Hematopoietic multipotent progenitor cell treated with erythropoietin and hydrocortisone succinate and interleukin-3 and kit ligand, for 8 days (in vitro differentiated cells): ENCODE measurements at places on chromosomes 4 and X.
A peak's percentile ranks its signal among the peaks of the same experiment; 100 is the strongest.

- DNase-seq, result no peak
Measured at GRCh38 chrX:13051529-13052172, 7.2 kb upstream of the FAM9C start.

DNA sequence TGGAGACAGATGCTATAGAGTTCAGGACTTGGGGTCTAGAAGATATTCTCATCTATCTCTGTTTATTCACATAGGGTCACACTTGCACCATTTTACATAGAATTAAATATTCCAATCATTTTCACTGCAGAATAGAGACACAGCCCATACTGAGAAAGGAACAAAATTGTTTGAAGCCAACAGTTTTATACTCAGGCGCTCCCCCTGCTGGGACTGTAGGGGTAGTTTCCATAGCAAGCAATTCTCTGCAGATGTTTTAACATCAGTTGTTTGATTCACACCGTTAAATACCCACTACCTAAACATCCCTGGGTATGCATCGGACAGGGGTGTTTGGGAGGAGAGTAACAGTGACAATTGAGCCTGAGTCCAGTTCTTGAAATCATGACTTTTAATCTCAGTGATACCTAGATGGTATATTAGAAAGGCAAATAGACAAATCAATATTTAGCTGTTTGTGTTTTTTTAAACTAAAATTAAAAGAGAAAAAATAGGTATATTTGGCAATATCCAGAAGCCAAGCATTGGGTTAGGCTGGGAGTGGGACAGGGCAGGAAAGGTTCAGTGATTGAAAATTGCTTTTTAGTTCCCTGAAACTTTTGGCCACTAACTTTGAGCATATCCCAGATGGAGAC is 33.8 kb downstream of the LONRF3 start:
- DNase-seq, result peak; percentile 20

DNA sequence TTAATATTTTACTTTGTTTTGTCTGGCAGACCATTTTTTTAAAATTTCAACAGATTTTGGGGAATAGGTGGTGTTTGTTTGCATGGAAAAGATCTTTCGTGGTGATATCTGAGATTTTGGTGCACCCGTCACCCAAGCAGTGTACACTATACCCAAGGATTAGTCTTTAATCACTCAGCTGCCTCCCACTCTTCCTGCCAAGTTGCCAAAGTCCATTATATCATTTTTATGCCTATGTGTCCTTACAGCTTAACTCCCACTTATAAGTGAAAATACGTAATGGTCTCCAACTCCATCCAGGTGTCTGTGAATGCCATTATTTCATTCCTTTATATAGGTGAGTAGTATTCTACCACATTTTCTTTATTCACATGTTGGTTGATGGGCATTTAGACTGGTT is 281.7 kb upstream of the GK2 start:
- DNase-seq, result no peak

DNA sequence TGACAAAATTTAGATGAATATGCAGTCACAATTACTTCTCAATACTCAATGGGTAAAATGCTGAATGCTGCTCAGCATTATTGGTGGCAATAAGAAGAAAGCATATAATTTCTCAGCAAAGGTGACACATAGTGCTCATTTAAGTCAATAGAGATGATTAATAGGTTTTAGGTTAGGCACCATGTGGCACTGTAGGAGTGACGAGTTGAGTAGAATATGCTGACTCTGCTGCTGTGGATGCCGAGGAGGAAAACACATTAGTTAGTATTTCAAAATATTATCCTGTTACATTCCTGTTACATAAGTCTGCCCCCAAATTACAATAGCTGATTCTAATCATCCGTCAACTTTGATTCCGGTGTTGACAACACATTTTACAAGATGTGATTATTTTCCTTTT is 13.7 kb upstream of the CXCL5 start:
- DNase-seq, result no peak

DNA sequence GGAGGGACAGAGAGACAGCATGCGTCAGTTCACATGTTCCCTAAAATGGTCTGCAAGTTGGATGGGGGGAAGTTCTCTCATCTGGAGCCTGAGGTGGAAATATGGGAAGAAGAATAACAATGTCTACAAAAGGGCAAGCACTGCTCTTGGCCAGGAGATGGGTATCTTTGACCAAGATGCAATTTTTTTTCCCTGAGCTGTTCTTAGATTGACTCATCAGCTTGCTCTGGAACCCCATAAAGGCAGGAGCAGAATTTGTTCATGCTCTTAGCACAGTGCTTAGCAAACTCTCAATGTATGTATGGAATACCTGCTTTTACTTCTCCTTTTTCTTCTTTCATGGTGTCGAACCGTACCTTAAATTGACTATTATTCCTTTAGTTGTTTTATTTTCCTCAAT is 90.5 kb upstream of the ZNF827 start:
- no peak for DNase-seq

- DNase-seq, result peak; percentile 66
Measured at GRCh38 chr4:105520819-105521790, 31.3 kb upstream of the ARHGEF38 start.

- peak; percentile 56 for DNase-seq
Measured at GRCh38 chrX:130575831-130576389, 174.1 kb downstream of the RBMX2 start.

DNA sequence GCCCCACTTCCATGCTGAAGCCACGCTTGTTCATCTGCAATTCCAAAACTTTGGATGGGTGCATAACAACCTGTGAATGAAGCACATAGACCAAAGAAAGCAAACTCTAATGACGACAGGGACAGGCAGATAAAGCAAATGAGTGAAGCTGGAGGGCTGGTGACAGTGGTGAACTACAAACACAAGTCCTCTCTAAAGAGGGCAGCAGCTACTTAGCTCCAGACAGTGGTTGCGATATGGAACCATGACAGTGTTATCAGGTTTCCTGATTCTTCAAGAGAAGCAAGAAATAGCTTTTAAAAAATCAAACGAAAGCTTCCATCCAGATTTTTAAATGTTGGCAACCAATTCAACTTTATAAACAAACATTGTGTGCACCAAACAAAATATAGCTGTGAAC is 23.8 kb downstream of the NOX1 start:
- no peak for DNase-seq

DNA sequence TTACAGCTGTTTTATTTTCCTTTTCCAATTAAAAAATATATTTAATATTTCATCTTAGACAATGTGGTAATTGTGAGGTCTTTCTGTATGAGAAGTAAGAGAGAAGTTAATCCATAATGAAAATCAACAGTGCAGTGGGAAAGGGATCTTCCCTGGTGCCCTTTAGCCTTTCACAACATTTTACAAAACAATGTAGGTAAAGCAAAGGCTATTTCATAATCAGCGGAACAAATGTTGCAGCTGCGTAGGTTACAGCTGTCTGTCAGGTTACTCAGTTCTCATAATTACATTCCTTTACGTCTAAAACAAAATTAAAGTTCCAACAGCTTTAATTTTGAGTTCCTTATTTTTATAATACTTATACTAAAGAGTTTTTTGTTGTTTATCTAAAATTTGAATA is 22.8 kb upstream of the VCX3A start:
- DNase-seq, result no peak

DNA sequence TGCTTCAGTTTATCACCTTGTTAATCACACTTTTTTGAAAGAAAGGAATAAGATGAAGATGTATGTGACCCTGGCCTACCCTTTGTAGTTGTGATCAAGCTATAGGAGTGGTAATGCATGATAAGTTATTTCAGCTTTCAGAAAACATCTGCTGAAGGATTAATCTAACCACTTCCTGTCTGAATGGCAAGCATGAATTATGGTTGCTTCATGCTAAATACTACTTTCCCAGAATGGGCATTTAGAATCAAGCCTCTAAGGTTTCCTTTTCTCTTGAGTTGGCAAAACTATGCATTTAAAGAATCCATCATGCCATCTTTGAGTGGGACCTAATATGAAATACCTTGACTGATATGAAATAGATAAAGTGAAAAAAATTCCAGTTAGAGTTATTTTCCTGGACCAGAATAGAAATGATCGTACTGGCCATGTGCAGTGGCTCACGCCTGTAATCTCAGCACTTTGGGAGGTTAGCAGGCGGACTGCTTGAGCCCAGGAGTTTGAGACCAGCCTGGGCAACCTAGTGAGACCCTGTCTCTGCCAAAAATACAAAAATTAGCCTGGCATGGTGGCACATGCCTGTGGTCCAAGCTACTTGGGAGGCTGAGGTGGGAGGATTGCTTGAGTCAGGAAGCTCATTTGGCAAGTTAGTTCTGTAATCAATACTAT is 59.1 kb downstream of the ANXA3 start:
- peak; percentile 91 for DNase-seq

DNA sequence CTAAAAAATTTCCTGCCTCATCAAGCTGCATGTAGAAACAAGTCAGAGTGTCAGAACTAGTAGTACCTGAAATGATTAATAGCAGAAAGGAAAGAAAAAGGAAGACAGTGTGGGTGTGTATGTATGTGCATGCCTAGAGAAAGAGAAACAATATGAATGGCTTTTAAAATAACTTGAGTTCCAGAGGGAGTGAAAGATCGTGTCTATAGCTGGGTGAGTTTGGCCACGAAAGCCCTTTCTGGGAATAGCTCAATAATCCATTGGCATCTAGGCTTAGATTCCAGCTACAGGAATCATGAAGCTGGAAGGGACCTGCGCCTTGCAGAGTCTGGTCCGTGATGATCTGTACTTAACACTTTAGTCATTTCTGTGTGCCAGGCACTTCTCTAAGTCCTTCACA is 195.6 kb downstream of the RAPGEF2 start:
- no peak for DNase-seq

GRCh38 chrX:129698150-129698549 is 40.6 kb upstream of the XPNPEP2 start:
- no peak for DNase-seq

DNA sequence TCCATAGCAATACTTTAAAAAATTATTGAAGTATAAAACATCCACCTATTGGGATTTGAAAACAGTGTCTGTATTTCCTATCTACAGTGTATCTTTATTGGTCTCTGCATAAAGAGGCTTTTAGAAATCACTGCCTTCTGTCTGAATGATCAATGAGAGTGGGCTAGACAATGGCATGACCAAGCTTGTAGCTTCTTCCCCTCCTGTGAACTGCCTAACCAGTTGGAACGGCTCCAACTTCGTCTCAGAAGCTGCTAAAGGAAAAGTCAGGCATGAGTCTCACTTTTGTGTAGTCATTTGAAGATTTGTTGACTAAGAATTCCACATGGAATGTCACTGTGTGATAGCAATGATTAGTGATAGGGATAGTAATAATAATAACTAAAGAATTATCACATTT is 64.2 kb downstream of the INTS12 start:
- no peak for DNase-seq

GRCh38 chrX:8748855-8749254 is 16.9 kb upstream of the ANOS1 start:
- DNase-seq, result peak; percentile 9

GRCh38 chrX:70030301-70030767 is 19.4 kb downstream of the AWAT2 start:
- DNase-seq, result peak; percentile 61

DNA sequence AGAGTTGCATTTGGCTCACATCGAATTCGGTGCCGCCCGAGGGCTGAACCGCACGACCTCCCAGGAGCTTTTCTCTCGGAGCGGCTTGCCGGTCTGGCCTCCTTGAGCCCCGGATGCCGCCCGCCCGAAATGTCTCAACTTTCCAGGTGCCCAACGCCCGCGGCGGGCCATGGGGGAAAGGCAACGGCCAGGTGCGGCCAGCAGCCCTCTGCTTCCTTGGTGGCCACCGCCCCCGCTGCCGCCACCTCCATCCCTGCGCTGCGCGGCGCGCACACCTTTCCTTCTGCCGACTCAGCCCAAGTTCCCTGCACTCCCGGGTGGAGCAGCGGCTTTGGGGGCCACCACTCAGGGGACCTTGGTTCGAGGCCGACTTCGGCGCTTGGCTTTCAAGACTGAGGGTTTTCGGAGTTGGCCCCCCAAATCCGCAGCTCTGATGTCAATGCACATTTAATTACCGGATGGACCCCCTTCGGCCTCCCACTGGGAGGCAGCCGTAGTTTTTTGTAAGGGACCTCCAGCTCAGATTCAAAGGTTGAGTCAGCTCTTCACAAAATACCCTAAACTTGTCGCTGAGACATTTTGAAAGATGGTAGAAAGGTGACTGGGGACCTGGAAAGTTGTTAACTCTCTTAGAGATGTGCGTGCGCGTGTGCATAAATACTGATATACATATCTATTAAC is 1.1 kb downstream of the AFF2 start:
- DNase-seq, result no peak

DNA sequence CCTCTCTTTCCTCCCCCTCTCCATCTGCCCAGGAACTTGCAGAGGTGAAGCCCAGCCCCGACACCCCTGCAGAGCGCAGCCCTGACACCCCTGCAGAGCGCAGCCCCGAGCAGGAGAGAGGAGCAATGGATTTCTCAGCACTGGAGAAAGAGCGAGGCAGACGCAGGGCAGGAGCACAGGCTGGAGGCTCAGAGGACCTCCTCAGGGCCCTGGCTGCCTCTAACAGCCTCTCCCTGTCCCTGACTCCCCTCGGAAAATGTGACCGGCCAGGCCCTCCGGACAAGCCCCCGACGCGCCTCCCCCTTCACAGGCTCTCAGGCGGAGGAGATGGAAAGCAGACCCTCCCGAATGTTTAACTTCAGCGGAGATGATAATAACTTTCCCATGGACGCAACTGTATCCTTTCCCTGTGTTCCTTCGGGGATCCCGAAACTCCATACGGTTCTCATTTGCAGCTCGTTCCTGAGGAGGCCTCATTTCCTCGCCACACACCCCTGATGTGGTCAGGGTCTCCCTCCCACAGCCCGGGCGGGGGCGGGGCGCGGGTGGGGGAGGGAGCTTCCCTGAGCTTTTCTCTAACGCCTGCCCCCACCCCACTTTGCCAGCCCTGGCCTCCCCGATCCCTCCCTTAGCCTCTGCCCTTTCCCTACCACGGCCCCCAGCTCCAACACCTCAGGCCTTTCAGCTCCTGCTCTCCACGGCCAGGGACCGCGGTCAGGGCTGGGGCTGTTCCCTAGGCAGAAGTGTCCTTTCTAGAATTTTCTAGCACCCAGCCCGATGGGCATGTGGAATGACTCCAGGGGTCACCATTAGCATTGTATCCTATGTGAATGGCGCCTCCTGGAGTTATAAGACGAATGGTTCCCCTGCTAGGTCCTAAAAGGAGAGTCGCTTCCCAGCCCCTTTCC is 201.1 kb upstream of the BCOR start:
- DNase-seq, result no peak

- no peak for DNase-seq
Measured at GRCh38 chrX:75276666-75277065, 2.8 kb downstream of the UPRT start.

DNA sequence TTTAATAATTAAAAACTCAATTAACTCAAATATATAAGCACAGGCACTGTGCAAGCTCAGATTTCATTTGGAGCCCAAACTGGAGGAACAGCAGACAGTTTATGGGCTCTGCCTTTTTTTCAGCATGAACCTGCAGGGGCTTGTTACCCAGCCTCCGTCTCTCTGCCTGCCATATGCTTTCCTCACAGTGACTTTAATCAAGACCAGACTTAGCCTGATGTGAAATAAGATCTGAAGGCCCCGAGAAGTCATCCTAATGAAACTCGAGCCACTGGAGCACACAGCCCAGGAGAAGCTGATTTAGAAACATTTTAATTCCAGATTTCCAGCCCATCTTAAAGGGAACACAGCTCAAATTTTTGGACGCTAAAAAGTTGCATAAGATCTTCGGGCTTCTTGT is 55.6 kb downstream of the SPATA18 start:
- DNase-seq, result no peak

GRCh38 chr4:70994387-70995099 is 1.1 kb downstream of the DCK start:
- peak; percentile 56 for DNase-seq
